Tibial artery (tissue), 4 donors: ENCODE measurements at places on chromosomes 7 and 10.

- no peak for DNase-seq
Observed at GRCh38 chr7:10913457-10913856, 60.2 kb upstream of the PHF14 start.

- no peak for DNase-seq
Observed at GRCh38 chr7:5773661-5774086, 7.8 kb downstream of the RNF216 start.

DNA sequence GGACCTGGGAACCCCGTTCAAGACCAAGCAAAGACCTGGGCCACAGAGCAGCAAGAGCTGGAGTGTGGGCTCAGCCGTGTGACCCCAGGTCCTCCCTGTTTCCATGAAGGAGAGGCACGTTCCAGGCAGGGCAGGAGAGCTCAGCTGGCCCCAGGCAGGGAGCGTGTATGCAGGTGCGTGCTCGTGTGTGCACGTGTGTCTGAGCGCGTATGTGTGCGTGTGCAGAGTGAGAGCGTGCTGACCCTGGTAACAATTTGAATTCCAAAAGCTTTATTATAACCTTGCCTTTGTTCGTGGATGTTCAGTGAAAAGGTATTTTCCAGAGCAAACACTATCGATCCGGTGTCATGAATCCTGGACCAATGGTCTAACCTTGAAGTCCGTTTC, 54.6 kb downstream of the FOXL3 start:
- DNase-seq, result no peak

GRCh38 chr7:139567647-139568345, 44.3 kb downstream of the CLEC2L start:
- no peak for DNase-seq

- DNase-seq, result no peak
Observed at GRCh38 chr7:72321081-72321480, 91.1 kb downstream of the CALN1 start.

DNA sequence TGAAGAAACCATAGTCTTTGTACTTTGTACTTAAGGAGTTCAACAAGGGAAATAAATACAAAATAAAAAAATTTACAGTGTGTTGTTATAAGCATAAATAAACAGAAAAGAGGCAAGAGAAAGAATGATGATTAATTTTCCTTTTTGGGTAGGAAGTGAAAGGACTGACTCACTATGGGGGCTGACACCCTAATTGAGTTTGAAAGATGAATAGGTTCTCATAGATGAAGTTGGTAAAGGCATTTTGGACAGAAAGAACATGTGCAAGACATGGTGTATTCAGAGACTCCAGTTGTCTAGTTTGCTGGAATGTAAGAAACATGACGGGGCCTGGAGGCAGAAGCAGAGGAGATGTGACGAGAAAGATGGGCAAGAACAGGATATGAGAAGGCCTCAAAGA, 83.7 kb downstream of the VPS50 start:
- DNase-seq, result no peak

DNA sequence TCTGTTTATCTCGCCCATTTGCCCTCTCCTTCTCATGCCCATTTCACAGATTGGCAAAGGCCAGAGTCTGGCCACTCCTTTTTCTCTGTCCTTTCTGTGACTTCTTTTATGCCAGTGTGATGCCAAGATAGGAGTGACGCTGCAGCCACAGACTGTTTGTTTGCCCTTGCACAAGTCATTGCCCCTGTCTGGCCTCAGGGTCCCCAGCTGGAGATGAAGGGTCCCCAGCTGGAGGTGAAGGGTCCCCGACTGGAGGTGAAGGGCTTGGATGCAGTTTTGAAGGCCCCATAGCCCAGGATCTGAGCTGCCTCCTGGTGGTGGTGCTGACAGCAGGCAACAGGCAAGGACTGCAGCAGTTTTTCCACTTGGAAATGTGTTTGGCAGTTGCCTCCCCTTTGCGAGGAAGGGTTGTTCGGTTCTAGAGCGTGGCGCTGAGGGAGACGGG, 50.8 kb upstream of the SLC29A3 start:
- no peak for DNase-seq

- no peak for DNase-seq
Observed at GRCh38 chr7:24992314-24992713, 12.3 kb upstream of the OSBPL3 start.

- DNase-seq, result no peak
Observed at GRCh38 chr10:119115926-119116325, 12.0 kb downstream of the DENND10 start.

- no peak for DNase-seq
Observed at GRCh38 chr7:124597509-124597908, 168.1 kb downstream of the GPR37 start.

- no peak for DNase-seq
Observed at GRCh38 chr7:82056282-82056681, 286.4 kb upstream of the HGF start.
